Tibial nerve (tissue), 4 donors: ENCODE measurements at places on chromosomes 13 and 19.

DNA sequence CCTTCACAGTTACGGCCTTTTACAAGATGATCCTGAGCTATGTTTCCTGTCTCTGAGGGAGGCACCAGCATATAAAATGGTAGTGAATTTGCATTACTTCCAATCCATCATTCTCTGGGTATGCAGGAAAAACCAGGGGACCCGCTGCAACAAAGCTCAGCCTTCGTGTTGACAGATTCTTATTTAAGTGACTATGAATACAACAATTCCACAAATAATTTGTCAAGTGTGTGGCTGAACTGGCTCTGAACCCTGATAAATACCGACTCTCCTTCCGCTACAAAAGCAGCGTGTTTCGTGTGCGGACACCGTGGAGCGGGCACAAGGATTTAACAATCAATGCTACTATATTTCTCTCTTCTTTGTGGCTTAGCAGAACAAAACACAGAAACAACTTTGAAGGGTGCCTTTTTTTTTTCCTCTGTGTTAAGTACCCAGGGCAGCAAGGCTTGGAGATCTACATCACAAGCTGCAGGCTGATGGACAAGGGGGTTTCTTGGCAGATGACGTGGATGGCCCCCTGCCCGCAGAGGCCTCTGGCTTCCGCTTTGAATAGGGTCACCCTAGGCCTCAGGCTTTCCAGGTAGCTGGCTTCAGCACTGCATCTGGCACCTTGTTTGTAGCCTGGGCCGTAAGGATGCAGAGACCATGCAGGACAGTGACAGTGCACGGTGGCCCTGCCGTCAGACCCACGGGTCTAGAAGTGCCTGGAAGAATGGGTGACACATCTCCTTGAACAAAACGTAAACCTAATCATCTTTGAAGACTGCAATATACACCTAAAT is 280.5 kb upstream of the TSHZ3 start:
- no peak overlapping the region for H3K27ac ChIP-seq
- H3K36me3 ChIP-seq: no peaks in the 10 kb centered on the region
- H3K4me3 ChIP-seq: no peak overlapping the region
- H3K4me1 ChIP-seq: no peaks in the 10 kb centered on the region

GRCh38 chr19:15025217-15025616 is 24.1 kb upstream of the CASP14 start:
- no peak for DNase-seq
- H3K27me3 ChIP-seq: no peaks in the 10 kb centered on the region
- H3K27ac ChIP-seq: no peak overlapping the region
- no peak overlapping the region for H3K4me3 ChIP-seq
- no peaks in the 10 kb centered on the region for H3K4me1 ChIP-seq
- no peaks in the 10 kb centered on the region for H3K36me3 ChIP-seq

- peaks cover 96% of the 10 kb centered on the region for H3K27me3 ChIP-seq
- peaks cover 33% of the 10 kb centered on the region for H3K4me1 ChIP-seq
- H3K36me3 ChIP-seq: no peaks in the 10 kb centered on the region
- DNase-seq: no peak
- no peak overlapping the region for H3K27ac ChIP-seq
- peak overlapping the region; percentile 29 for H3K4me3 ChIP-seq
Measured at GRCh38 chr13:94710881-94711560, 1.3 kb downstream of the SOX21 start.

GRCh38 chr13:79282976-79283375 is 123.1 kb downstream of the RBM26 start:
- no peak overlapping the region for H3K4me3 ChIP-seq
- no peak for DNase-seq
- H3K27me3 ChIP-seq: no peaks in the 10 kb centered on the region
- H3K36me3 ChIP-seq: no peaks in the 10 kb centered on the region
- H3K27ac ChIP-seq: no peak overlapping the region
- H3K4me1 ChIP-seq: no peaks in the 10 kb centered on the region

DNA sequence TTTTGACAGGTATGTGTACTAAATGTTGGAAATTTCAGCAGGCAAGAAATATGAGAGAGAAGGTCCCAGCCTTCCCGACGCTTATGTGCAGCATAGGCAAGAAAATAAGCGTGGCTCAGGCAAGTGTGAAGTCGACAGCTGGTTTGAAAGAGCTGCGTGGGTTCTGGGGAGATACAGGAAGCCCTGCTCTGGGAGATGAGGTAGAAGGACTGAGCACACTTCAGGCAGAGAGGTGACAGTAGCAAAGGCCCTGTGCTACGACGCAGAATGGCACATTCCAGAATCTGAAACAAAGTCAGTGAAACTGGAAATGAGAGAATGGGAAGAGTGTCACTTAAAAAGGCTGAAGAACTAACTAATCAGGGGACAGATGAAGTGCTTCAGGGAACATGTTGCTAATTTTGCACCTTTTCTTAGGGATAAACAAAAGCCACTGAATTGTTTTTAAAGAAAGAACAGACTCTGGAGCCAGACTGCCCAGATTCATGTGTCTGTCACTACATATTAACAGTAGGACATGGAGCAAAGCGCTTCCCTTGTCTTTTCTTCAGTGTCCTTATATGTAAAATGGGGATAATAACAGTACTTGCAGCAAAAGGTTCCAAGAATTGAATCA is 160.1 kb downstream of the SPRY2 start:
- no peak overlapping the region for H3K27ac ChIP-seq
- DNase-seq: no peak
- H3K27me3 ChIP-seq: no peaks in the 10 kb centered on the region

GRCh38 chr19:35451338-35452096 is 3.5 kb downstream of the FFAR2 start:
- no peaks in the 10 kb centered on the region for H3K36me3 ChIP-seq
- H3K27me3 ChIP-seq: peaks cover 5% of the 10 kb centered on the region
- no peak overlapping the region for H3K27ac ChIP-seq
- DNase-seq: no peak
- H3K4me3 ChIP-seq: no peak overlapping the region
- no peaks in the 10 kb centered on the region for H3K4me1 ChIP-seq

DNA sequence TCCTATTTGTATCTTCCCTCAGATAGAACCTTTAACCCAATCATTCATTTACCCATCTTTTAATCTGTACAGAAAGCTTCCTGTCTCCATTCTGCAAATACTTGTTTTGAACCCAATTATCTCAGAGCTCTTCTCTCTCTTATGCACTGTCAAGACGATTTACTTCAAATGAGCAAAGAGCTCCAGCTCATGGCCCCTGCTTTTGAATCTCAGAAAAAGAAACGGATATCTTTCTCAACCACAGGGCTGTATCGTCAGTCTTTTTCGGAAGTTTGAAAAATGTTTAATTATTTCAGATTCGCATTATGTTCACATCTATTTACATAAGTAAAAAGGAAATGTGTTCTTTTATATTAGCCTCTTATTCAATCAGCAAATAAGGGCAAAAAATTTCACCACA is 322.7 kb upstream of the NBEA start:
- no peak overlapping the region for H3K27ac ChIP-seq
- H3K4me3 ChIP-seq: no peak overlapping the region
- H3K4me1 ChIP-seq: no peaks in the 10 kb centered on the region
- DNase-seq: no peak
- H3K36me3 ChIP-seq: no peaks in the 10 kb centered on the region

DNA sequence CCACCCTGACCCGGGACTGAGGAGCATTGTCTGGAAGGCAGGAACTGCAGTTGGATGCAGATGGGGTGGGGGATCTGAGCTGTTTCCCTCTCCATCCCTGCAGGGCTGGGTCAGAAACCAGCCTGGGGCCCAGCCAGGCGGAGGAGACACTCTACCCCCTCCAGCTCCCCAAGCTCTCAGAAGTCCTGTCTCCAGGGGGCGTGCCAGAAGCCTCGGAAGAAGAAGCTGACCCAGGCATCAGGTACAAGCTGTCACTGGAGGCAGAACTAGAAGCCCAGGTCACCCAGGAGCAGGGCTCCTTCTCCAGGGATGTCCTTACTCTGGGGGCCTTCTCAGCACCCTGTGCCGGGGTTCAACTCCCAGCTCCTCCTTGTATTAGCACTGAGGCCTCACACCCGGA is 15.5 kb downstream of the SIX5 start:
- H3K27me3 ChIP-seq: no peaks in the 10 kb centered on the region
- no peaks in the 10 kb centered on the region for H3K36me3 ChIP-seq
- no peaks in the 10 kb centered on the region for H3K4me1 ChIP-seq
- H3K27ac ChIP-seq: no peak overlapping the region
- H3K4me3 ChIP-seq: no peak overlapping the region
- no peak for DNase-seq

GRCh38 chr13:75585153-75585552 is 35.6 kb downstream of the UCHL3 start:
- no peak for DNase-seq
- no peaks in the 10 kb centered on the region for H3K27me3 ChIP-seq
- H3K27ac ChIP-seq: no peak overlapping the region
- no peak overlapping the region for H3K4me3 ChIP-seq

- H3K27me3 ChIP-seq: no peaks in the 10 kb centered on the region
- H3K36me3 ChIP-seq: no peaks in the 10 kb centered on the region
- no peak overlapping the region for H3K4me3 ChIP-seq
- no peak overlapping the region for H3K27ac ChIP-seq
- H3K4me1 ChIP-seq: peaks cover 25% of the 10 kb centered on the region
- no peak for DNase-seq
Measured at GRCh38 chr19:11020982-11021759, 60.3 kb downstream of the SMARCA4 start.

DNA sequence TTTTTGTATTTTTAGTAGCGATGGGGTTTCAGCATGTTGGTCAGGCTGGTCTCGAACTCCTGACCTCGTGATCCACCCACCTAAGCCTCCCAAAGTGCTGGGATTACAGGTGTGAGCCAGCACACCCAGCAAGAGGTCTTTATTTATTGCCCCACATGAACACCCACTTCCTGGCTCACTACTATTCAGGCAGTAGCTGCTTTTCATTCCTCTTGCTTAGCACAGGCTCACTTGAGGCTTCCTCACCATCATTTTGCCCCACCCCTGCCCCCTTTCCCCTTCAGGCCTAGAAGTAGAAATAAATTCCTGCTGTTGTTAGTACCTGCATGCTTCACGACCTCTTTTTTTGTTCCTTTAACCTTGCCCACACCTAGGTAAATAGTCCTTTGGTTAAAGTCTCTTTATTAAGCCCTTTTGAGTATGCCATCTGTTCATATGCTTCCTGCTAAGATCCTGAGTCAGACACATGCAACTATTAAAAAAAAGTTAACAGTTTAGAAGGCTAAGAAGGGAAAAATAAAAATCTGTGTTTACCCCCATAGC is 33.5 kb upstream of the ITM2B start:
- H3K36me3 ChIP-seq: no peaks in the 10 kb centered on the region
- H3K27ac ChIP-seq: no peak overlapping the region
- H3K4me1 ChIP-seq: no peaks in the 10 kb centered on the region
- H3K27me3 ChIP-seq: no peaks in the 10 kb centered on the region
- DNase-seq: no peak

- H3K27me3 ChIP-seq: no peaks in the 10 kb centered on the region
- H3K36me3 ChIP-seq: no peaks in the 10 kb centered on the region
- no peak overlapping the region for H3K4me3 ChIP-seq
- H3K27ac ChIP-seq: no peak overlapping the region
- no peaks in the 10 kb centered on the region for H3K4me1 ChIP-seq
Measured at GRCh38 chr19:35236638-35237400, 8.3 kb upstream of the FAM187B start.

DNA sequence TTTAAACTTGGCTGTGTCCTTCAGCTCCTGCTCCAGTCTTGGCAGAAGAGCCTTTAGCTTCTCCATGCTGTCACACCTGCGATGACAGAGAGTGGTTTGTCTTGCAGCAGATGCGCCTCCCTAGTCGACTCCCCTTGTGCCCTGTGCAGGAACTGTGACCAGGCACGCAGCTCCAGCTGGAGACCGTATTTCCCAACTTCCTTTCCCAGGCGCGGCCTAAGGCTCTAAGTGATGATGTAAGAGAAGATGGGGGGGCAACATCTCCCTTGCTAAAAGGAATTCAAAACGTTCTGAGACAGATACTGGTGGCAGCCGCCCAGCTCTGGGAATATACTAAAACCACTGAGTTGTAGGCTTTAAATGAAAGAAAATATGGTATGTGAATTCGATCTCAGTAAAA is 16.3 kb downstream of the DCUN1D2 start:
- no peaks in the 10 kb centered on the region for H3K27me3 ChIP-seq
- no peaks in the 10 kb centered on the region for H3K36me3 ChIP-seq
- DNase-seq: no peak
- no peak overlapping the region for H3K27ac ChIP-seq

DNA sequence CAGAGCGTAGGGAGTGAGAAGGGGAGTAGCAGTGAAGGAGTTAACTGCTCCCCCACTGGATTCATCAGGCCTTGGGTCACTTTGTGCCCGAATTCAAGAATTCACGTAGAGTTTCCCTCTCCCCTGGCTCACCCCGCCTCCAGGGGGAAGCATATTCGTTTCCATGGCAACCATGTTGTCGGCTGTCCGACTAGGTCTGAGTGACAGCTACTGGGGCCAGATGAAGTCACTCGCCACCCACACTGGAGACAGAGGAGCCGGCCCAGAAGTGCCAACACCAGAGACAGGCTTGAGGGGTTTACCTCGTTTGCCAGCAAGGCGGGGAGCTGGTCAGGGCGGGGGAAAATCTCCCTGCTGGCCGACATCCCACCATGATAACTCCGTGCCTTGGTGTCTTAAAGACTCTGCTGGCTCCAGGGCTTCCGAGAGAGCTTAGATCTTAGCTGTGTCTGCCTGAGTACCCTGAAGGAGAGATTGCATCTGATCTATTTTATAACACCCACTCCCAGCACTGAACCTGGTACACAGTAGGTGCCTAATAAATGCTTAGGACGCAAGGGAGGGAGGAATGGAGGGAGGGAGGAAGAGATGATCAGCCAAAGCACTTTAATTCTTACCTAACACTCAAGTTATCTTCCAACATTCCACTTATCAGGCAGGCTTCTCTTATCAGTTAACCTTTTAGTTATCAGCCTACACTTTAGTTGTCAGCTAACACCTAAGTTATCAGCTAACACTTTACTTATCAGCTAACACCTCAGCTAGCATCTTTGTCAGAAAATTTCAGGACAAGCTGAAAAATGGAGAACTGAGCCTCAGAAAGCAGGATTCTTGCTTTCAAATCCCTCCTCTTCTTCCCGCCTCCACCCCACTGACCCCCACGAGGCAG is 57.2 kb upstream of the ZNRF4 start:
- no peak overlapping the region for H3K27ac ChIP-seq
- no peaks in the 10 kb centered on the region for H3K4me1 ChIP-seq
- no peak for DNase-seq
- no peak overlapping the region for H3K4me3 ChIP-seq
- H3K36me3 ChIP-seq: no peaks in the 10 kb centered on the region
- H3K27me3 ChIP-seq: peaks cover 51% of the 10 kb centered on the region

DNA sequence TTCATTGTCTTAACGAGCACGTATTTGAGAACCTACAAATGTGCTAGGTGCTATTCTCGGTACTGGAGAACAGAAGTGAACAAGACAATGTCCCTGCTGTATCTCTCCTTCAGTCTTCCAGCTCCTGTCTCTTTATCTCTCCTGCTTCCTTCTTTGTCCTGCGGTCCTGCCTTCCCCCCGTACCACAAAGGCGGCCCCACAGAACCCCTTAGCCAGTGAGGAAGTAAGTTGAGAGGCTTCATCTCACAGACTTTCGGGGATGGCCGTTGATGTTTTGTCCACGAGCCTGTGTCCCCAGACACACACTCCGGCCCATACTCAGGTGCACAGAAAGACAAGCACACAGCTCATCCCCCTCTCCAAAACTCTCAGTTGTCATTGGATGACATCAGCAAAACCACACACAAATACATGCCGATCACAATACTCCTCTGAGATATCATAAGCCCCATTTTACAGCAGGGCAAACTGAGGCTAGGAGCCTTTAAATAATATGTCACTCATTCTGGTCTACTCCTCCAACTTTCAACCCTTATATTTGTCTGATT is 507 bp upstream of the SWSAP1 start:
- DNase-seq: no peak
- H3K36me3 ChIP-seq: no peaks in the 10 kb centered on the region
- H3K27me3 ChIP-seq: no peaks in the 10 kb centered on the region
- peak overlapping the region; percentile 75 for H3K4me3 ChIP-seq
- H3K27ac ChIP-seq: peak overlapping the region; percentile 93

- no peak for DNase-seq
- H3K27me3 ChIP-seq: no peaks in the 10 kb centered on the region
- peaks cover 33% of the 10 kb centered on the region for H3K4me1 ChIP-seq
- no peak overlapping the region for H3K4me3 ChIP-seq
- peak overlapping the region; percentile 89 for H3K27ac ChIP-seq
Measured at GRCh38 chr19:13987101-13987890, 18.8 kb downstream of the RFX1 start.
